Cerebellum (tissue), 4 donors: ENCODE measurements at places on chromosomes 4 and X.

- no peak for DNase-seq
These were observed 53.7 kb upstream of the MYOZ2 start for GRCh38 chr4:119081943-119082342.

DNA sequence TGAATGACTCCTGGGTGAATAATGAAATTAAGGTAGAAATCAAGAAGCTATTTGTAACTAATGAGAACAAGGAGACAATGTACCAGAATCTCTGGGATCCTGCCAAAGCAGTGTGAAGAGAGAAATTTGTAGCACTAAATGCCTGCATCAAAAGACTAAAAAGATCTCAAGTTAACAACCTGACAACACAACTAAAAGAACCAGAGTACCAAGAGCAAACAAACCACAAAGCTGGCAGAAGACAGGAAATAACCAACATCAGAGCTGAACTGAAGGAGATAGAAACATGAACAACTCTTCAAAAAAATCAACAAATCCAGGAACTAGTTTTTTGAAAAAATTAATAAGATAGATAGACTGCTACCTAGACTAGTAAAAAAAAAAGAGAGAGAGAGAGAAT lies 8.4 kb downstream of the CFAP299 start:
- no peak for DNase-seq

- no peak for DNase-seq
These were observed 192.5 kb upstream of the CLNK start for GRCh38 chr4:10877076-10877475.

DNA sequence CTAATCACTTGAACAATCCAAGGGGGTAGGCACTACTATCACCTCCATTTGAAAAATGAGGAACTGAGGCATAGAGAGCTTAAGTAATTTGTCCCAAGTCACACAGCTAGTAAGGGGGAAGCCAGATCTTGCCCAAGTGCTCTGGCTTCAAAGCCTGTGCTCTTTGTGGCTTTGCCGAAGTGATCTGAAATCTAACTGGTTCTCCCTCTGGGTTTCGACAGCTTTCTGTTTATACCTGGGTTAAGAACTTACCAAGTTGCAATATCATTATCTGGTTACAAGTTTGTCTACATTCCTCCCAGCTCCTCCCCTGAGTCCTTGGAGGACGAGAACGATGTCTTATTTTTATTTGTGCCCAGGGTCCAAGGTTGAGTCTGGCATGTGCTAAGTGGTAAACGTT lies 125.3 kb upstream of the RAI2 start:
- no peak for DNase-seq

DNA sequence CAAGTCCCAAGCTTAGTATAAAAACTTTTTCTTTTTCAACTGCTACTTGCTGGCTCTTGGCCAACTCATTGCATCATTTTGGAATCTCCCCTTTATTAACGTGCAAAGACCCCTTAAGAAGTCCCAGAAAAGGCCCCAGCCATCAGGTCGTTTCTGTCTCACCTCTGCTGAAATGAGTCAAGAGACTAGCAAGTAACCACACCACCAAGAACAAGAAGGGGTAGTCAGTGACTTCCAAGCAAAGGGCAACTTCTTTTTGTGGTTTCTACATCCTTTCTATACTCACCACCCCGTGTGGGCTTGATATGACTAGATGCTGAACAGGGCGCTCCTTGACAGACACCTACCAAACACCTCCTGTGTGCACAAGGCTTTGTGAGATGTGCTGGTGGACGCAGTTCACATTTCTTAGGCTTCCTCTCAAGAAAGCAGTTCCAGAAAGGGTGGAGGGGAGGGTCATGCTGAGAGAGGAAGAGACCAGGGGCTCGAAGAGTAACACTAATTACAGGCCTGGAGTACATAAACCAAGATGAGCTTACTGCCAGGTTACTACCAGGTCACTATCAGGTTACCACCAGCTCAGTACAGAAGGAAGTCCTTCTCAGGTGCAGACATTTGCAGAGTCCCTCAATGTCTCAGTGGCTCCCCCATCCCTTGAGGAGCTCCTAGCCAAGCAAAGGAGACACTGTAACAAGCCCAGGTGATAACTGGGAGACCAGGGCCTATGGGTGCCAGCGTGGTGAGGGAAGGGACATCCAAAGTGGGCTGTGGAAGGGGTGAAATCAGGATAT lies 19.3 kb downstream of the JAKMIP1 start:
- DNase-seq: no peak

- DNase-seq: no peak
These were observed 53.8 kb upstream of the USP9X start for GRCh38 chrX:41031256-41031967.

- DNase-seq: no peak
These were observed 457.2 kb downstream of the GALNTL6 start for GRCh38 chr4:172270397-172270796.

- DNase-seq: no peak
These were observed 103.7 kb upstream of the TENM3 start for GRCh38 chr4:182139491-182139890.

GRCh38 chr4:173413036-173413435 lies 14.1 kb upstream of the SCRG1 start:
- DNase-seq: peak; percentile 7

DNA sequence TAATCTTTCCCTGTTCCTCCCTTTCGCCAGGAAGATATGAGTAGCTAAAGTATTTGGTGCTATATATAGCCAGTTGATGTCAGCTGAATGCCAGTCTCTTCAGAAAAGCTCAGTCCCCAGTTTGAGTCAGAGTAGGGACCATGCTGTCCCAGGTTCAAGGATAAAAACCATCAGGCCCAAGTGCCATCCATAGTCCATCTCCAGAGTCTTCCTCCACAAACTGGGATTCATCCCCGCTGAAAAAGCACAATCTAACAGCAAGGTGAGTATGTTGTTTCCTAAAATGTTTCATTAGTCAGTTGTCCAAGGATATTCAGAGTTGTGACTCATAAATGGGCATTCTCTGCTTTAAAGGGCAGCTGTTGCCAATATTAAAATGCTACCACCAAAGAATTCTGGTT lies at the start of gene MYOZ2:
MYOZ2 (plus strand) TSS at position 112 of the 401 bp plus-strand sequence. CDS start 694 bp downstream, outside the sequence.
- DNase-seq: no peak

DNA sequence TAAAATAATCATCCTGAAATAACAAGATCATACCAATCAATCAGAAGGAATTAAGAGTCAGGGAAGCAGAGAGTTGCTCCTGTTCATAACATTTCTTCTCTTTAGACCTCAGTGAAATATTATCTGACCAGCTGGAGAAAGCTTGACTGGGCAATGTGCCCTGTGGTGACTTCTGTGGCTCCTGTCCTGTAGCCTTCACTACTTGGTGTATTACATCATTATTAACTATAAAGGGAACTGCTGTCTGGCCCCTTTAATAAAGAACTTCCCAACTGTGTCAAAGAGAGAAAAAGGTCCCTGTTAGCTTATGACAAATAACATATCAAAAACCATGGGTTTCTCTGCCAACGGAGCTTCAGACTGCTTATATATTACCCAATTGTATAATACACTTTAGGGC lies 18.0 kb downstream of the OPHN1 start:
- DNase-seq: no peak

DNA sequence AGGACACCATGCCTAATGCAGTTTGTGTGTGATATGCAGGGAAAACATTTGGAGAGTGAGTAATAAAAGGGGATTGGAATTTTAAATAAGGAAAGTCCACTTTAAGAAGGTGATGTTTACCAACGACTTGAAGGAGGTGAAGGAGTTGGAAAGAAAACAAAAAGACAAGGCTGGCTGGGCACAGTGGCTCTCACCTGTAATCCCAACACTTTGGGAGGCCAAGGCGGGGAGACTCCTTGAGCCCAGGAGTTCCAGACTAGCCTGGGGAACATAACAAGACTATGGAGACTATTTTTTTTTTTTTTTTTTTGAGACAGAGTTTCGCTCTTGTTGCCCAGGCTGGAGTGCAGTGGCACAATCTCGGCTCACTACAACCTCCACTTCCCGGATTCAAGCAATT lies 11.0 kb downstream of the NDUFB11 start:
- DNase-seq: no peak

GRCh38 chr4:114236171-114236769 lies 256.8 kb upstream of the ARSJ start:
- no peak for DNase-seq

GRCh38 chr4:127479031-127479622 lies 153.6 kb upstream of the INTU start:
- no peak for DNase-seq

- DNase-seq: peak; percentile 83
These were observed 2184.4 kb upstream of the TENM3 start for GRCh38 chr4:180058691-180059215.

DNA sequence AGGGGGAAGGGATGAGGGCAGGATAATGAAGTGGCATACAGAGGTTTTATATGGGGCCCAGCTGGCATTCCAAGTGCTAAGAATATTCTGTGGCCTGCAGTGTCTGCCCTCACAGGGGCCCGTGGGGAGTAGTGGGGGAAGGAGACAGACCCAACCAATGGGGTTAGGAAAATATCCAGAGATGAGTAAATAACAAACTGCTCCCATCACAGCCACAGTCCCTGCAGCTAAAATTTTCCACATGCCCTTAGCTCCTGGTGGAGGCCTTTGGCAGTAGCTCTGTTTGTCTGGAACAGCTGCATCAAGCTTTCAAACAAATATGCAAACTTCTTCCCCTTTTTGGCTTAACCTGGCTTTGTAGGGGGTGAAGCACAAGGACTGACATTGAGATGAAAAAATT lies 3.1 kb downstream of the SRPX2 start:
- DNase-seq: no peak

- DNase-seq: no peak
These were observed 13.1 kb downstream of the DCHS2 start for GRCh38 chr4:154478547-154478946.

GRCh38 chr4:125267630-125268029 lies 47.1 kb upstream of the FAT4 start:
- no peak for DNase-seq

- no peak for DNase-seq
These were observed 25.6 kb downstream of the ELF4 start for GRCh38 chrX:130084631-130085237.

- no peak for DNase-seq
These were observed 108.3 kb upstream of the CAMK2D start for GRCh38 chr4:113869743-113870375.
